ENCODE measurements at places on chromosomes 7 and 10. TPM values are rescaled to one million over a fixed set of nuclear protein-coding genes. Genes with fewer than 3 reads are reported as not detected.

Gene OR2A14
- total RNA-seq: not detected

Gene TACC2
- 98.5 TPM for total RNA-seq

GRCh38 chr10:59741583-59741982, 11.7 kb downstream of the MRLN start:
- no peaks in the 10 kb centered on the region for H3K27me3 ChIP-seq
- no peaks in the 10 kb centered on the region for H3K36me3 ChIP-seq
- no peak overlapping the region for H3K27ac ChIP-seq

GRCh38 chr10:12484941-12485805, 135.8 kb downstream of the CAMK1D start:
- no peaks in the 10 kb centered on the region for H3K27me3 ChIP-seq
- peak overlapping the region; percentile 60 for H3K27ac ChIP-seq
- H3K4me1 ChIP-seq: peaks cover 13% of the 10 kb centered on the region
- DNase-seq: peak; percentile 62
